Dorsolateral prefrontal cortex (tissue), 122 donors: ENCODE measurements at places on chromosomes 1 and 21.

DNA sequence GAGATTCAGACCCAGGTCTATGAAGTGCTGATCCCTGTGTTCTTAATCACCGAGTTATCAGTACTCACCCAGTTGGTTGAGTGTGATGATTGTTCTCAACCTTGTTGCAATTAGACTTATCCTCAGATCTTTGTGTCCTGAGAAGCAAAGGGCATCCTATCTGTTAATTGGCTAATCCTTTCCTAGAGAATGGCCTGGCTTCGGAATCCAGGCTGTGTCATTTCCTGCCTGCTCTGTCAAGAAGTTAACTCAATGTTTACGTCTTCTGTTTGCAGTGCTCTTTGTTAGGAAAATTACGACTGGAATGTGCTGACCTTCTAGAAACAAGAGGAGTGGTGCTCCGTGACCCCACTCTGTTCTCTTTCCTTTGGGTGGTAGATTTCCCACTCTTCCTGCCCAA lies 14.7 kb downstream of the GAS5 start:
- DNase-seq: no peak

- DNase-seq: no peak
Observed at GRCh38 chr1:230128569-230129285, 61.7 kb downstream of the GALNT2 start.

DNA sequence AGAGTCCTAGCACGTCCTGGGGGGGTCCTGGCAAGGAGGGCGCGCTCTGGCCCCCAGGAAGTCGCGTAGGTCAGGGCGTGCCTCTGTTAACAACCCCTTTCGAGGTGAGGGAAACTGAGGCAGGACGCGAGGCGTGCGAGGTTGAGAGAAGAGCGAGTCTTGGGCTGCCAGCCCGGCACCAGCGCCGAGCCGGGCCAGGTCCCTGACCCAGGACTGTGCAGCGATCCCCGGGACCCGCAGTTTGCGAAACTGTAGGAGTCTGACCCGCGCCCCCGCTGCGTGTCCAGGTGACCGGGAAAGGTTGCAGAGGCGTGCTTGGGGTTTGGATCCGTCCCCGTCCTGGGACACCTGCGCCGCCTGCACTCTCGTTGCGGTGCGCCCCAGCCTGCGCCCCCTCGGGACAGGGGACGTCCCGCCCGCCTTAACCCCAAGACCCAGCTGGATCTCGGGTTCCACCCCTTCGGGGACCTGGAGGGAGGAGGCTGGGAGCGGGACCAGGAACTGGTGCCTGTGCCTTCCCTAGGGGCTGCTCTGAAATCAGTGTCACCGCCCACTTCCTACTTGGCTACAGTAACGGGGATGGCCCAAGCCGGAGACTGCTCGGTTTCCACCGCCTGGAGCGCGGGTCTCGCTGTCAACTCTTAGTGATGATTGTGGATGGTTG lies 493 bp downstream of the DISC1 start:
- DNase-seq: peak; percentile 40

GRCh38 chr1:236426215-236426614 lies 32.1 kb downstream of the EDARADD start:
- no peak for DNase-seq

DNA sequence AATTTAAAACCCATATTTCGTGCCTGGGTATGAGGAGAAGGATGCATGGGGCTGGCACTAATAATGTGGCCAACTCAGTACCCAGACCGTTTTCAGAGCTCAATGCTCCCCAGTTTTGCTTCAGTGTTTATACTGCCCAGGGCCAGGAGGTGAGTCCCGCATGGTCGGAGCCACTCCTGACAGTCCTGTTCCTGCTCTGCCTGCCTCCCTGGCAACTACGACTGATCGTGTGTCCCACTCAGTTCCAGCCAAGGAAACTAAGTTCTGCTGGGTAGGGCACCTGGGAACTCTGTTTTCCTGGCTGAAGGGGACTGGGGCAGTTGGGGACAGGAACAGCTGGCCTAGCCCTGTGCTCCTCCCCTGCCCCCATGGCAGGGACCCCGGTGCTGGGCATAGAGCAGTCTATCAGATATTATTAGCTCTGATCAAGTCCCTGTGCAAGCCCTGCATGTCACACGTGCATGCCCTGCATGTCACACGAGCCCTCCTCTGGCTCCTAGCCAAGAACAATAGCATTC lies 19.2 kb downstream of the S100A7 start:
- no peak for DNase-seq

DNA sequence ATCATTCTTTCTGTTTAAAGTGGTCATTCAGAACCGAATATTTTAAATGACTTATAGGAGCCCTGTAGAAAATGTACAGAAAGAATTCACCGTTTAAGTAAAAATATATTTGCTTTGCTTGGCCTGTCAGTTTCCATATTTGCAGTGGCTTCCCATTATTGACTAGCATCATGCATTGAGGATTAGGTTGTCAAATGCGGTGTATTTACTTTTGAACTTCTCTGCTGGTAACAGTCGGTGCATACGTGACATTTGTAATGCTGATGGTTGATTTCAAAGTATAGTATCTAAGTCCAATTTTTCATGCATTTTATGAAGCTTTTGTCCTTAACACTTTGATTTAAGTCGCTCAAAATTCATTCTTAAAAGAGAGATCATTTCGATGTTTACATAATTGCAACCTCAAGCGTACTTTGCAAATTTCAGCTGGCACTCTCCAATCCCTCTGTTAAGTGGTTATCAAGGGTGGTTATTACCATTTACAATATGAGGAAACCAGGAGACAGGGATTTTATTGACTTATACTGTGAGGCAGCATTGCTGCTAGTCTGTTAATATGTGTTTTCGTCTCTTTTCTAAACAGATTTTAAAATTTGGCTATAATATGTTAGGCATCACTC lies 201.6 kb downstream of the SDCCAG8 start:
- DNase-seq: no peak

DNA sequence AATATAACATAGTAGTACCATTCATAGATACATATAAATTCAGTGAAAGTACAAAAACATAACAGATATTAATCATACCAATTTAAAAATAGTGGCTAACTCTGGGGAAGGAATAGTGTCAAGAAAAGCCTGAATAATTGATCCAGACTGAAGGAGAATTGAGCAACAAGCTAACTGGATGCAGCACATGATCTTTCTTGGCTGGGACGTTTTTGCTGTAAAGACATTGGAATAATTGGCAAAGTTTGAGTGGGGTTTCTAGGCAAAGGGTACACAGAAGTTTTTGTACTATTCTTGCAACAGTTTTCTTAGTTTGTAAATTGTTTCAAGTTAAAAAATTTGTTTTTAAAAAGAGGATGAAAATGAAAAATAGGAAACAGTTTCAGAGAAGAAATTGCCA lies 2.6 kb upstream of the SH3GLB1 start:
- DNase-seq: no peak

GRCh38 chr1:26064553-26064952 lies 2.9 kb downstream of the TRIM63 start:
- DNase-seq: no peak

GRCh38 chr1:186717286-186717685 lies 37.1 kb upstream of the PTGS2 start:
- no peak for DNase-seq

- no peak for DNase-seq
Observed at GRCh38 chr1:223008808-223009207, 134.2 kb downstream of the TLR5 start.

- no peak for DNase-seq
Observed at GRCh38 chr1:231883382-231883781, 256.8 kb downstream of the DISC1 start.

DNA sequence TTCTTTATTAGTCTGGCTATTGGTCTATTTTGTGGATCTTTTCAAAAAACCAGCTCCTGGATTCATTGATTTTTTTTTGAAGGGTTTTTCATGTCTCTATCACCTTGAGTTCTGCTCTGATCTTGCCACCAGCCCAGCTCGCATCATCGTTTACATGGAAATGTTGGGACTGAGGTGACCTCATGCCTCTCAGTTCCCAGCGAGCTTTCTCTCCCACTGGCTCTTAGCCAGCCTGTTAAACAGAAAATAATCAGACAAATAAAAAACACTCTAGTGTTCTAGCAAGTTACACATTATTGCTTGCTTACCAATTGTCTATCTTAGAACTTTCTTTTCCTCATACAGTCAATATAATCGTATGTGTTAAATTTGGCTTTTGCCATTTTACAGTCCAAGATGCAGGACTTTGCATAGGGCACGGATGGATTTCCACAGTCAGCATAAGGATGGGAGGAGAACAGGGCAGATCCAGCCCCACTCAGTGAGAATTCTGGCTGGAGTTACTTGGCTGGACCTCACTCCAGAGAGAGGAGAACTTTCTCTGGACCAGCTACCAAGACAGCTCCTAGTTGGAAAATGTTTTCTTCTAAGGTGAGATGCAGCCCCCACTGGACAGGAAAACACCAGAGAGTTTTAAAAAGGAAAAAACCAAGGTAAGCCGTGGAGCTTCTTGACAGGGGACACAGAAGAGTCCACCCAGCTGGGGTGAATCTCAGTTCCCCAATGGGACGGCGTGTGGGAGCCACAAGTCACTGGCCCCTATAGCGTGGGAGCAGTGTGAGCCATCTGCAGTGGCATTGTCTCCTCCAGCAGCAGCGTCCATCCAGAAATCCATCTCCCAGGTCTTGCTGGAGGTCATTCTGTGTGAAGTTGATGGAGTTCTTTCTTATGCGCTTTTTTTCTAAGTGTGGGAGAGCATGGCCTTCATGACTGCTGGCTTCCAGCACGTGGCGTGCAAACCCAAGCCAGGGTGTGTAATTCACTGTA lies 17.6 kb downstream of the PGBD2 start:
- no peak for DNase-seq

DNA sequence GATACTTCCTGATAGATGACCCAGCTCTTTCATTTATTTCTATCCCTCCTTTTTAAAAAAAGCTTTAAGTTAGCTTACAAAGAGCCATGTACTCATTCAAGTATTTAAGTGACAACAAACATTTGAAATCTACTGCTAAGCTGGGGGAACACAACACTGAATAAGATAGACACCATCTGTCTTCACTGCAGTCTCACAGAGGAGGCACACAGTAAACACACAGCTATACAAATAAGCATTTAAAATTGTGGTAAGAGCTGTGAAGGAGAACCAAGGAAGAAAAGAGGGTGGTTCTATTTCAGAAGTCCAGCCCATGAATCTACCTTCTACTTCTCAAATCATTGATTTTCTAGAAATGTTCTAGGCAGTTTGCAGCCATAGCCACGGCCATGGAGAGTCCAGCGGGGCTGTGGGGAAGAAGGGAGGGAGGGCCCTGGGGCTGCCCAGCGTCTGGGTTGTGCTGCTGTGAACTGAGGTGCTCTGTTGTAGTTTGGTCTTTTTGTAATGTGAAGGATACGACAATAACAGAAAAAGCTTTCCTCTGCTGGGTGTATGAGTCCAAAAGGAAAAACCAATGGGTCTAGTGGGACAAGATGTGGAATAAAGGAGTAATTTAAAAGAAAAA lies 28.2 kb downstream of the PRDM2 start:
- no peak for DNase-seq

- no peak for DNase-seq
Observed at GRCh38 chr1:71834601-71835441, 447.5 kb downstream of the NEGR1 start.

GRCh38 chr1:201346337-201346939 lies 31.0 kb downstream of the TNNT2 start:
- DNase-seq: no peak

DNA sequence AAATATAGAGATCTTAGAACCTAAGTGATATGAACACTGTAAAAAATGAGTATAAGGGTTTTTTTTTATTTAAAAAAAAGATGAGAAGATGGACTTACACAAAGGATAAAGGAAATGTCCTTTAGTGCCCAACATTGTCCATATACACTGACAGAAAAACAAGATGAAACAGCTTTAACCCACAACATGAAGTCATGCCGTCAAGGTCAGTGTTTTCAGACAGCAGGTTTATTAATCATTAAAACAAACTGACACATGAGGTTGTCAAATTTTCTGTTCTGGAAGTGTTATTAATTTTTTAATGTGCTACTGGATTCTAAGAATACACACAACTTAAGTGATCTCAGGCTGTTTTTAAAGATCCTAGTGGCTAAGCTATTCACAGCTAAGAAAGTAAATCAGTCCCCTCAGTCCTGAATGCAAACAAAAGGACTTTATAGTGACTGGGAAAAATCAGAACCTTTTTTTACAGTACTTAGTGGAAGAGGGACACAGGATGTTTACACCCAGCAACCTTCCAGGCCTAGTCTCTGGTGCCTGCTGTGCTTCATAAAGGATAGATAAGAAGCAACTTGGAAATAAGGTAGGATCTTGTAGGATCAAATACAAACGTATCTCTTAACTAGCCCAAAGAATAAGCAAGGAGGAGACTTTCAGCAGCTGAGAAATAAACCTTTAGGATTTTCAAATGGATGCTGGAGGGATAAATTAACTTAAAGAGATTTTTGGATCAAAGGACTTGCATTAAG lies 21.9 kb upstream of the PKN2 start:
- no peak for DNase-seq

DNA sequence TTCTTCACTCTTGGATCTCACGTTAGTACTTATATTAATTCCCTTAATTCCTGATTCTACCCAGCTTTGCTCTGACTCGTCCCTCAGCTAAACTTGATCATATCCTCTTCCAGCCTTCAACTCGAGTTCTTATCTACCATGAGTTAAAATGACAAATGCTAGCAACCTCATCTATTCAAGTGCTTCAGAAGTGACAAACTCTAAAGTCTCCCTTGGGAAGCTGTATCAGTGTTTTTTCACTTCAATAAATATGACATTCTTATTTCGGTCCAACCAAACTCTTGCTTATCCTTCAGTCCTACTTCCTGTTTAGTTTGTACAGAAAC lies 75.3 kb downstream of the FOXJ3 start:
- no peak for DNase-seq

DNA sequence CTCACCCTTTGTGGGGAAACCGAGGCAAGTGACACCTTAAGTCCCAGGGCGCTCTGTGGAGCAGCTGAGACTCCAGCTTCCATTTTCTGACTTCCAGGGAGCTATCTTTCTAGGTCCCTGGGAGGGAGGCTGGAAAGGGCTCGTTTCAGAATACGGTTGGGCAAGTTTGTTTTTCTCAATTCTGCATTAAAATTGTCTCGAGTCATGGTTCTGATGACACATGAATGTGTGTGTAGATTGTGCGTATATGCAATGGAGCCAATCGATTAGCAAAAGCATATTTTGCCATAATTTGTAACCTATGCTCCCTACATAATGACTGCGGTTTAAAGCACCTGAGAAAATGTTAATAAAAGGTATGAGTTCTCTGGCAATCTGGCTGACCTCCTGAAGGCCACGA lies 77.3 kb downstream of the SIK1 start:
- DNase-seq: no peak

GRCh38 chr1:19013826-19014548 lies 57.5 kb upstream of the IFFO2 start:
- no peak for DNase-seq

DNA sequence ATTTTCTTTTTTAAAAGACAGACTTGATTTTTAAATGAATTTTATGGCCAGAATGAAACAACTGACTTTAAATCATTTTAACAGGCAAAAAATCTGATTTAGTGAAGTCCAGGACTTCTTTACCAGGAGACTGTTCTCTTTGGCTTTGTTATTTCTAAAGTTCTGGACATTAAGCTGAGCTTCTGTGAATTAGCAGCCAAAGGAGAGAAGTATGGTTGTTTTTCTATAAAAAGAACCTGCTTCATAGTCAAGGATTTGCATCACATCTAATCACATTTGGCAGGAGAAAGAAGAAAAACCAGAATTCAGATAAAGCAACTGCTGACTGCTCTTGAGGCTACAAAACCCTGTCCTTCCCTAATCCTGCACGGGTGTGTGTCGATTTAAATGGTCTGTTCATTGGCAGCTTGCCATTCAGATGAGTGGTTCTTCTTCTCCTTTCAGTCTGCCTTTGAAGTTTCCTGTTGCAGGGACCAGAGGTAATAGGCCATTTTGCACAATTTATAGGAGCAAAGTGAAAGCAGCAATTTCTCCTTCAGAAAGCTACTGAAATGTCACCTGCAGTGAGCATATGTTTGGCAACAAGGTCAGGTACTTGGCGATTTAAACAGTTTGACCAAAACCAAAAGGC lies 215.4 kb downstream of the OLFM3 start:
- no peak for DNase-seq
